ENCODE measurements at places on chromosomes 2 and 18.

DNA sequence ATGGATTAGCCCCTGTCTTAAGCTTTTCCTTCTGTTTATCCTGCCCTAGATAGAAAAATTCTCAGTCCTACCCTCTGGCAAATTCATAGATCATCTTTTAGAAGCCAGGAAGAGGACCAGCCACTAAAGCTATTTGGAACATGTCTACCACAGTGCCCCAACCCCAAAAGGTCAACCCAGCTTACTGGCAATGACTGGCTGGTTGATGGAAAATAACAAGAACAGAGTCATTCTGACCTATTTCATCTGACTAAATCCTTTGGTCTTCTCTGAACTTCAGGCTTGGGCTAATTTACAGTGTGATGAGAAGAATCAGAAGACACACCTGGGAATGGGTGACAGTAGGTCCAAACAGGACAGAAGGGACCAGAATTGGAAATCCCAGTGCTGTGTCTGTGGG is 227.3 kb upstream of the CCDC68 start:
- DNase-seq, result no peak
- H3K4me3 ChIP-seq, result no peak overlapping the region
- H3K27ac ChIP-seq, result no peak overlapping the region
- peaks cover 3% of the 10 kb centered on the region for H3K27me3 ChIP-seq
- no peaks in the 10 kb centered on the region for H3K4me1 ChIP-seq

DNA sequence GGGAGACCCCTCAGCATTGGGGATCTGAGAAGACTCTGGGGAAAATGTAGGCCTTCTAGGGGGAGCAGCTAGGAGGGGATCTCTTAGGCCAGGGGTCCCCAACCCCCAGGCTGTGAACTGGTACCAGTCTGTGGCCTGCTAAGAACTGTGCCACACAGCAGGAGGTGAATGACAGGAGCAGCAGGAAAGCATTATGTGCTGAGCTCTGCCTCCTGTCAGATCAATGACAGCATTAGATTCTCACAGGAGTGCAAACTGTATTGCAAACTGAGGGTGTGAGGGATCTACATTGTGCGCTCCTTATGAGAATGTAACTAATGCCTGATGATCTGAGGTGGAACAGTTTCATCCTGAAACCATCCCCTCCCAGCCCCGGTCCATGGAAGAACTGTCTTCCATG is 127.3 kb downstream of the SCG2 start:
- H3K27ac ChIP-seq, result no peak overlapping the region
- no peak overlapping the region for H3K4me3 ChIP-seq
- peaks cover 3% of the 10 kb centered on the region for H3K27me3 ChIP-seq
- H3K36me3 ChIP-seq, result no peaks in the 10 kb centered on the region
- H3K4me1 ChIP-seq, result no peaks in the 10 kb centered on the region
- DNase-seq, result no peak

DNA sequence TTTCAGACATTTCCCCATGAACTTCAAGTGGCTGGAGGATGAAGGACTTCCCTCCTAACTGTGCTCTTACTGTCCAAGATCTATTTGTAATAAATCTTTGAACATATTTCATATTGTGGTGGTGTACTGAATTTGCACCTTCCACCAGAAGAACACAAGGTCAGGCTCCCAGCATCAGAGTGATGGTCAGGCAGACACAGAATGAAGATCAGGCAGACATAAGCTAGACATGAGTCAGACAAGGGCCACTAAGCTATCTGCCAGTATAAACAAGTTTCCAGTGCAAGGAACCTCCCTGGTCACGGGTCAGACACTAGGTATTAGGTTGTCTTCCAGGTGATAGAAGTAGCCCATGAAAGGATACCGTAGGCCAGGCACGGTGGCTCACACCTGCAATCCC is 20.0 kb downstream of the AQP12B start:
- no peak overlapping the region for H3K27ac ChIP-seq
- no peaks in the 10 kb centered on the region for H3K4me1 ChIP-seq
- no peak for DNase-seq
- H3K4me3 ChIP-seq, result no peak overlapping the region
- no peaks in the 10 kb centered on the region for H3K27me3 ChIP-seq

GRCh38 chr2:215863687-215864086 is 149.7 kb downstream of the MREG start:
- no peaks in the 10 kb centered on the region for H3K36me3 ChIP-seq
- no peaks in the 10 kb centered on the region for H3K4me1 ChIP-seq
- H3K4me3 ChIP-seq, result no peak overlapping the region
- H3K27me3 ChIP-seq, result peaks cover 20% of the 10 kb centered on the region
- no peak for DNase-seq

GRCh38 chr18:57426187-57426586 is 9.0 kb upstream of the ONECUT2 start:
- no peak for DNase-seq
- no peak overlapping the region for H3K27ac ChIP-seq
- peaks cover 1% of the 10 kb centered on the region for H3K4me1 ChIP-seq
- peaks cover 5% of the 10 kb centered on the region for H3K36me3 ChIP-seq
